Right lung (tissue), 10 donors: ENCODE measurements at places on chromosomes 13 and 19. TPM values are rescaled to one million over a fixed set of nuclear protein-coding genes. Genes with fewer than 3 reads are reported as not detected.

The IL4I1 gene
- polyA plus RNA-seq = 1.5 TPM

The ZNF536 gene
- 4.7 TPM for polyA plus RNA-seq

The DNM2 gene
- 98.8 TPM for polyA plus RNA-seq

The TEX29 gene
- 0.64 TPM for polyA plus RNA-seq

The LILRB3 gene
- 2.3 TPM for polyA plus RNA-seq

The ERICH6B gene
- 3.1 TPM for polyA plus RNA-seq

The GPR18 gene
- polyA plus RNA-seq = 0.40 TPM

The HSPB6 gene
- 47.3 TPM for polyA plus RNA-seq

The ZNF439 gene
- 18.5 TPM for polyA plus RNA-seq

The ATXN8OS gene
- not detected for polyA plus RNA-seq

The NLRP7 gene
- polyA plus RNA-seq = not detected

The ZNF222 gene
- polyA plus RNA-seq = 13.3 TPM

The FCAR gene
- polyA plus RNA-seq = 0.35 TPM

The EDDM13 gene
- 4.4 TPM for polyA plus RNA-seq

The ZNF580 gene
- 38.3 TPM for polyA plus RNA-seq

The F2RL3 gene
- 1.1 TPM for polyA plus RNA-seq

The PINLYP gene
- polyA plus RNA-seq = 17.2 TPM

DNA sequence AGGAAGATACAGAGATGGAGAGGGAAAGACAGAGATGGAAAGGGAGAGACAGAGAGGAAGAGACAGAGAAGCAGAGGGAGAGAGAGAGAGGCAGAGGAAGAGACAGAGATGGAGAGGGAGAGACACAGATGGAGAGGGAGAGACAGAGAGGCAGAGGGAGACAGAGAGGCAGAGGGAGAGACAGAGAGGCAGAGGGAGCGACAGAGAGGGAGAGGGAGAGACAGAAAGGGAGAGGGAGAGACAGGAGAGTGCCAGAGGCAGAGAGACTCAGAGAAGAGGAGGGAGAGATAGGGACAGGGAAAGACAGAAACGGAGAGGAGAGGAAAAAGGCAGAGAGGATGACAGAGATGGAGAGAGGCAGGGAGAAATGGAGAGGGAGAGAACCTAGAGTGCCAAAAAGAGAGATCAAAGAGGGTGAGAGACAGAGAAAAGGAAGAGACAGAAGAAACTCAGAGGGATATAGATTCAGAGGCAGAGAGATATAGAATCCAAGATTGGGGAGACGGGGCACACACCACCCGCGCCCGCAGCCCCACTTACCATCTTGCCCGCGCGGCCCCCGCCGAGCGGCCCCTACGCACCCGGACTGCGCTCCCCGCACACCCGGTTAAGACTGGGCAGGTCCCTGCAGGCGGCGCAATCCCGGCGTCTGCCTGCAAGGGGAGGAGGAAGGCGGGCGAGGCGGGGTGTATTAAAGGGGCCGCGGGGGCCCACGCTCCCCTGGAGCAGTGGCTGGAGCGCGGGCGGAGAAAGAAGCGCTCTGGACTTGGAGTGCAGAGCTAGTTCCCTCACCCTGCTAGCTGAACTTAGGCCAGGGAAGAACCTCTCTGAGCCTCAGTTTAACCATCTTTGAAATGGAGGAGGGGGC is 10.7 kb downstream of the TM6SF2 start:
- DNase-seq = no peak

- DNase-seq = no peak
Observed at GRCh38 chr19:42293540-42293939, 8.4 kb upstream of the PRR19 start.

- DNase-seq = peak; percentile 40
Observed at GRCh38 chr13:91133941-91134802, 213.3 kb upstream of the MIR17HG start.

DNA sequence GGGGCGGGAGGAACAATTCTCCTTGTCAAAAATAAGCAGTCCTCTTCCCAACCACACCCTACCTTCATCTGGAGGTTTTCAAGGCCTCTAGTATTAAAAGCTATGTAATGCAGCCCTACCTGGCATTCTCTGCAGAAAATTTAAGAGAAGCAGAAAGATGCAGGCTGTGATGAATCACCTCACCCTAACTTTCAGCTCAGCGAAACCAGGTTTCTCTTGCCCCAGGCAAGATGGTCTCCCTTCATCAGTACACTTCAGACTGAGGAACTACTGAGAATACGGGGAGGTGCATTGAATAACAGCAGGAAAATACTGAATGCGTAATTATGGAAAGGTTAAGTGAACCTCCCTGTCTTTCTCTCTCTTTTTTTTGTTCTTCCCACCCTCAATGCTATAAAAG is 437.6 kb upstream of the KLF12 start:
- no peak for DNase-seq

DNA sequence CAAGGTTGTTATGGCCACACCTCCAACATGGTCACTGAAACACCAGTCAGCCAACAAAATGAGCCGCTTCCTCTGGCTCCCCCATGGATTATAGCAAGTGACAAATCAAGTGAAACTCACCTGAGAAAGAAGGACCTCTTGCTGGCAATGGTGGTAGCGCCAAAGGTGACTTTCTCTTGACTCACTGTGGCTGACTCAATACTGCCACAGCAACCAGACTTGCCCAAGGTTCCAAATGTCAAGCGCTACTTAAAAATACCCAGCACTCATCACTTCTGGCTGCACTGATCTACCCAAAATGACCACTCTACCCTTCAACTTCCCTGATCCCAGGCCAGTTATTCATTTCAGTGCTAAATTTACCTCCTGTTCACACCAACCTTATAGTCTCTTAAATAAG is 495.5 kb downstream of the FOXO1 start:
- no peak for DNase-seq

- DNase-seq = no peak
Observed at GRCh38 chr19:5825178-5825577, 14.3 kb downstream of the FUT6 start.

- no peak for DNase-seq
Observed at GRCh38 chr19:55032170-55032800, 5.8 kb downstream of the GP6 start.

DNA sequence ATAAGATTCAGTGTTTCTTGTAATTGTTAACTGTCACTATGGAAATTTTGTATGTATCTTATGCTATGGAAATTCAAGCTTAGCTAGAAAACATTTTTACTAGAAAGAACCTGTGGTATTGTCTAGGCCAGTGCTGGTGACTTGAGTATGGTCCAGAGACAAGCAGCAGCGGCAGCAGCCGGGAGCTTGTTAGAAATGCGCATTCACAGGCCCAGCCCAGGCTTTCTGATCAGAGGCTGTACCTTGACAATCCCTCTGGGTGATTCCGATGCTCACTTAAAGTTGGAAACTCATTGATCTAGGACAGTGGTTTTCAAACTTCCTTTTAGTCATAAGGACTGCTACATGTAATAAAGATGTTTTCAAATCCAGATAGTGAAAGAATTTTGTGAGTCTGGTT is 287.4 kb downstream of the SHISA2 start:
- no peak for DNase-seq

- DNase-seq = no peak
Observed at GRCh38 chr13:75175575-75175974, 306.4 kb downstream of the TBC1D4 start.

GRCh38 chr19:6378486-6378885 is 2.8 kb upstream of the PSPN start:
- no peak for DNase-seq

DNA sequence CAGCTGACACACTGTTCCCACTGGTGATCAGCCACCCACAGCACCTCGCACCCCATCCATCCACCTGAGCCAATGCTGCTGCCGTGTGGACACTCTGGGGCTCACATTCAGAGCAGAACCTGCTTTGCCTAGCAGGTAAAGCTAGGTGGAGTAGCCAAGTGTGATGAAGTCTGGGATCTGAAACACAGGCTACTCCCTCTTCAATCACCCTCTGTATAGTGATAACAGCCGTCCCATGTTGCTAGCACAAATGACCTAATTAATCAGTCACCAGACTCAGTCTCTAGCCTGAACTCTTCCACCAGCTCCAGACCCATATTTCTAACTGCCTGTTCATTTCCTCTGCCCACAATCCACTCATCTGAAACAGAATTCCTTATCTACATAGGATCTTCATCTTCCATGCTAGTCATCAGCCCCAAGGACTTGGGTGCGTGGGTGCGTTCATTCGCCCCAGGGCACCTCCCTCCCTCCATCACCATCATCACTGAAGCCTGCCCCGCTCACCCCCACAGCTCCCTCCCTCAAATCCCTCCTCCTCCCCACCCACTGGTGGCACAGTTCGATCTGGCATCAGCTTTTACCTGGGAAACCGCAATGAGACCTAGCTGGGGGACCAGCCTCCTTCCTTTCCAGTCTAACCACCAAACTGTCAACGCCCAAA is 19.8 kb downstream of the STK24 start:
- no peak for DNase-seq

GRCh38 chr13:20987599-20987998 is 73.8 kb downstream of the LATS2 start:
- DNase-seq = peak; percentile 49

GRCh38 chr19:48740164-48740972 is at the start of gene RASIP1:
TSS of gene RASIP1 (minus strand) at chr19:48740610. CDS start at chr19:48740282, 328 bp downstream.
- no peak for DNase-seq

DNA sequence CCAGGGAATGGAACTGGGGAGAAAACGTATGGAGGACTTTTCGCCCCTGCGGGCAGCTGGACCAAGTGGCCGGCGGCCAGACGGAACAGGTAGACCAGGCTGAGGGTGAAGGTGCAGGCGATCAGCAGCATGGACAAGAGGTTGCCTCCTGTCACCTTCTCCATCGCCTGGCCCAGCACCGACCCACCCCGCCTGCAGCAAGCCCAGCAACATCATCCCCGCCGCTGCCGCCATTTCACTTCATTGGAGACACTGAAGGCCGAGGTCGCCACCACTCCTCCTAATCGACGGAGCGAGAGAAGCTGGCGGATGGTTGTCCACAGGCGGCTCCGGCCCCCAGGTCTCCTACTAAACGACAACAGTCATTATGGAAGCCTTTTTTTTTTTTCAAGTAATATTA is 5.0 kb upstream of the SLC46A3 start:
- DNase-seq = no peak

- no peak for DNase-seq
Observed at GRCh38 chr13:86725105-86725504, 925.9 kb upstream of the SLITRK6 start.

- DNase-seq = no peak
Observed at GRCh38 chr19:12794971-12795381, 3.7 kb downstream of the JUNB start.

DNA sequence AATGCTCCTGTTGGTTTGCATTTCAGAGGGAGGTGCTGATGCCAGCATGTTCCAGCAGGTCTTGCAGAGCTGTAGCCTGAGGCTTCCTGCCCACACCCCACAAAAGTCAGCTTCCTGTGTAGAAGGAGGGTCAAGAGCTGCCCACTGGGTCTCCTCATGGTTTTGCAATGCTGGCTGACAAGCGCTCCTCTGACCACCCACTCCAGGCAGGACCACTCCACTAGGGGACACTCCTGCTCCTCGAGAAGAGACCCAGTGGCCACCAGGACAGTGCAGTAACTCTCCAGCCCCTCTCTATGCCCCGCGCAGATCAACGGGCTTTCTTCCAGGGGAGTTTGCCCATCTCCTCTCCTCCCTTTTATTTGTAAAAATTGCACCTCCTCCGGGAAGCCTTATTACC is 72.9 kb upstream of the UQCRFS1 start:
- DNase-seq = no peak

DNA sequence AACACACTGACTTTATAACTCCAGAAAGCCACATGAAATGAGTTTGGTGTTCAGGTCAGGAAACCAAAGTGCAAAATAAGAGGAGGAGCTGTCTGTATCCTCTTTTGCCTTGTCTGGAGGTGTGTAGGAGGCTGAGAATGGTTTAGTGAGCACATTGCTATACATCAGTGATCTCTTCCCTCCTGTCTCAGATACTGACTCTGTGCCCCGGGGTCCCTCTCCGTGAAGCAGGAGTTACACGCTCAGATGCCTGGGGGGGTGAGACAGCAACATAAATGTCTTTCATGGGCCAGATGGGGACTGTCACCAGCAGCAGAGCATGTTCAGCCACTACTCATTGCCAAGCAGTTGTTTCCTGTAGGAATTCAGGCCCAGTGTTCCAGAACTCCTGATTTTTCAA is 285.4 kb downstream of the ATP8A2 start:
- peak; percentile 69 for DNase-seq

- no peak for DNase-seq
Observed at GRCh38 chr13:111209613-111210012, 94.5 kb downstream of the ARHGEF7 start.

GRCh38 chr13:92187378-92187989 is 789.1 kb downstream of the GPC5 start:
- peak; percentile 25 for DNase-seq

GRCh38 chr13:23470790-23471614 is 37.5 kb upstream of the SACS start:
- DNase-seq = no peak

GRCh38 chr19:29488316-29488715 is 37.5 kb upstream of the VSTM2B start:
- DNase-seq = no peak

DNA sequence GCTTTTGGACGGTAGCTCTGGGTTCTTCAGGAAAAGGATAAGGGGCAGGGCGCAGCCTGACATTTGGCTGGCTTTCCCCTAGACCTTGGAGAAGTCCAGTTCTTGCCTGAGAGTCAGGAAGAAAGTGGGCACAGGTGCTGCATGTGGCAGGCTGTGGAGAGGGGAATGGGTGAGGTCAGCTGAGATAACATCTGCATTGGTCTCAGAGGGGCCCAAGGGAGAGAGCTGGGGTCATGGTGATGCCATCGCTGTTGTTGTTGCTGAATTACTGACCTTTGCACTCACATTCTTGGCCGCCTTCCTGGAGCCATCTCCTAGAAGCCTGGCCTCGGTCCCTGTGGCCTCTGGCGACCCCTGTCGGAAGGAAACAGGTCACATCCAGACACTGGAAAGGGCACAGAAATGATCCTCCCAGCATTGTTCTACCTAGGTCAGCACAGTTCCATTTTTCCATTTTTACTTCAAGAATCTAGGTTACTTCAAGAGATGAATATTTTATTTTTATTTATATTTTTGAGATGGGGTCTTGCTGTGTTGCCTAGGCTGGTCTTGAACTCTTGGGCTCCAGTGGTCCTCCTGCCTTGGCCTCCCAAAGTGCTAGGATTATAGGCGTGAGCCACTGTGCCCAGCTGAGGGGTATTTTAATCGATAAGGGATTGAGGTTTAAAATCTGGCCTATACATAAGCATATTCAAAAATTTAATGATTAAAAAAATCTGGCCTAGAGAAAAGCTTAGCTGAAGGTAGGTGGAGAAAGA is 6.5 kb upstream of the LIPE start:
- no peak for DNase-seq

DNA sequence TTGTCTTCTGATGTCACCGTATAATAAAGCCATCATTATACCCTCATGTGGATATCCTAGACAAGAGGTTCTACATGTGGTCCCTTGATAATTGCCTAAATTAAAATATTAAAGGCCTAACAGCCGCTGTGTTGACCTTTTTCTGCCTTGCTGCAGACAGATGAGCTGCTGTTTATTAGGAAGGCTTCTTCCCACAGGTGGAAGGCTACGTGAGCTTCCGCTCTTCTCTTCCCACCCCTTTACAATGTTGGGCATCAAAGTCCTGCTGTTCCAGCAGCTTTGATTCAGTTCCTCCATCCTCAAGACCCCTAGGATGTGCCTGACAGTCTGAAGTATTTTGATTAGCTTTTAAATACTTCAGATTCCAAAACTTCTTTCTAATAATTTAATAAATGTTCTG is 217.1 kb downstream of the PCCA start:
- no peak for DNase-seq
